ENCODE measurements at places on chromosomes 4 and X. TPM values are rescaled to one million over a fixed set of nuclear protein-coding genes. Genes with fewer than 3 reads are reported as not detected.
A peak's percentile ranks its signal among the peaks of the same experiment; 100 is the strongest.

Gene DUSP9
- total RNA-seq, result 3.2 TPM

Gene MSN
- total RNA-seq, result 402 TPM

Gene KCNIP4
- total RNA-seq, result 4.7 TPM

Gene FRYL
- 35.0 TPM for total RNA-seq

Gene CXCL10
- total RNA-seq, result 0.34 TPM

Gene NHSL2
- total RNA-seq, result 1.6 TPM

Gene ARHGAP24
- 9.6 TPM for total RNA-seq

- DNase-seq, result no peak
Measured at GRCh38 chrX:8960957-8961468, 72.9 kb downstream of the FAM9B start.

DNA sequence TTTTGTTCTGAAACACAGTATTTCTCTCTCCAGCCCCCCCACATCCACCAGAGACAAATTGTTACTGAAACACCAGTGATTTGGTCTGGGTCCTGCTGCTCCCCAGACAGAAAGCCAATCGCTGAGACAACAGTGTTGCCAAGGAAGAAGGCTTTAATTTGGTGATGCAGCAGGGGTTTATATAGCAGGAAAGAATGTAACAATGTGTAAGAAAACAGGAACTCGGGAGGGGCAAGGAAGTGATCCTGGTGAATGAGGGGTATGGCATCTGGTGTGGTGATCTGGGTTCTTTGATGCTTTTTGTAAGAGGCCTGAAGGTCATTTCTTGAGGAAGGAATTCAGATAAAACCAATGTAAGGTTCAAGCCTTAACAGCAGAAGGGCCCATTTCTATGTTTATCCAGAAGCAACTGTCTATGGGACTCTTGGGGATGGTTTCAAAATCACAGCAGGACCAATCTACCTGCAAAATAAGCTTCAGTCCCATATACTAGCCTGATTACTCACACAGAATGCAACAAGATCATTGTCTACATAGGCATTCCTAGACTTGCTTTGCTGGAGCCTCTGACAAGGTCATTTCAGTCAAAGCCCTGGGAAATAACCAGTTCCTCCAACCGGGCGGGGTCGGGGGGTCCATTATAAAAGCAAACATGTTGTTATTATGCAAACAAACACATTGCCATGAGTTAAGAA is 445.2 kb upstream of the ZFP42 start:
- DNase-seq, result no peak

DNA sequence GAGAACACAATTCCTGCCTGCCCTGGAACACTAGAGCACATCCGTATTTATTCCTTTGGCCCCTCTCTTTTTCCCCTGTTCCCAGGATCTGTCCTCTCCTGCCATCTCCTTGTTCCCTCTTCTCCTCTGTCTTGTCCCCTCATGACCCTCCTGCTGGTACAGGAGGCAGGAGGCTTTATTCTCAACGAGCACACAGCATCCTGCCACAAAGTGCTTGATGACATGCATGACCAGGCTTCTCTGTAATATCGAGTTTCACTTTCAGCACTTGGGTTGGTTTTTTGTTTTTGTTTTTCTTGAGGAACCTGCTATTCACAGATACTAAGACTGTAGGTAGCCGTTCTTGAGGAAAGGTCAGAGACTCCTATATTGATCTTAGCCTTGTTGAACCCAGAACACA is 35.3 kb downstream of the NALF2 start:
- no peak for DNase-seq

- peak; percentile 90 for DNase-seq
Measured at GRCh38 chrX:21926527-21927278, 13.8 kb upstream of the SMS start.

GRCh38 chrX:115521741-115522140 is 39.2 kb upstream of the PLS3 start:
- no peak for DNase-seq

Measured in kidney epithelial cell (primary cell).